ENCODE measurements at places on chromosomes 16 and 17. TPM values are rescaled to one million over a fixed set of nuclear protein-coding genes. Genes with fewer than 3 reads are reported as not detected.

DCUN1D3 gene
- 28.9 TPM for total RNA-seq

- H3K27me3 ChIP-seq = no peaks in the 10 kb centered on the region
- H3K36me3 ChIP-seq = peaks cover 61% of the 10 kb centered on the region
- DNase-seq = no peak
- no peak overlapping the region for H3K27ac ChIP-seq
Measured at GRCh38 chr17:66025551-66025950, 166.4 kb downstream of the CEP112 start.

DNA sequence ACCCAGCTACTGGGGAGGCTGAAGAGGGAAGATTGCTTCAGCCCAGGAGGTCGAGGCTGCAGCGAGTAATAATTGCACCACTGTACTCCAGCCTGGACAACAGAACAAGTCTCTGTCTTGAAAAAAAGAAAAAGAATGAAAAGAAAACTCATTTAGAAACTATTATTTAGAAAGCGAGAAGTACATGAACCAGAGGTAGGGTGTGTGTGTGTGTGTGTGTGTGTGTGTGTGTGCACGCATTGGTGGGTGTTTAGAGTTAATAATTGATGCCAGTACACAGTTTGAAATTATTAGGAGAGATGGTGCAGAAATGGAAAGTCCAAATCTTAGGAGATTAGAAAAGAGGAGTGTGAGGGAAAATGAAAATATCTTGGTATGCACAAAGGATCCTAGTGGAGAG lies 106.6 kb downstream of the MRTFB start:
- no peak for DNase-seq
- no peaks in the 10 kb centered on the region for H3K27me3 ChIP-seq
- H3K4me3 ChIP-seq = no peak overlapping the region

- no peak for DNase-seq
- H3K4me3 ChIP-seq = no peak overlapping the region
- H3K27ac ChIP-seq = no peak overlapping the region
- H3K27me3 ChIP-seq = no peaks in the 10 kb centered on the region
- H3K4me1 ChIP-seq = no peaks in the 10 kb centered on the region
Measured at GRCh38 chr17:45867171-45867570, 22.5 kb downstream of the SPPL2C start.

SPIRE2 gene
- total RNA-seq = 1.1 TPM

DNA sequence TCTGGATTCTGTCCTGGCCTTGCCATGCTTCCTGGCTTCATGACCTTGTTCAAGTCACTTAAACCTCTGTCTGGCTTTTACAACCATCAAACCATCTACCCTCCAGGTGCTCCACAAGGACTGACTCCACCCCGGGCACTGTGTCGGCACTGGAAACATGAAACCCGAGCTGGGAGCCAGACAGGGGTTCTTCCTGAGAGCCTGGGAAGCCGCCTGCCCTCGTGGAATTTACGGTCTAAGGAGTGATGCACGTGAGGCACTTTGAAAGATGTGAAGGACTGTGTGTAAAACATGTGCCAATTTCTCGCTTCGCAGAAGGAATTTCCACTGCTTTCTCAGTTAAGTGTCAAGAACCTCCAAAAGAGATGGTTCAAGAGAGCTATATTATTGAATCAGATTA lies 11.6 kb downstream of the CDK5R1 start:
- H3K27me3 ChIP-seq = no peaks in the 10 kb centered on the region
- H3K27ac ChIP-seq = no peak overlapping the region
- peaks cover 7% of the 10 kb centered on the region for H3K4me1 ChIP-seq
- DNase-seq = no peak
- H3K4me3 ChIP-seq = no peak overlapping the region

DNA sequence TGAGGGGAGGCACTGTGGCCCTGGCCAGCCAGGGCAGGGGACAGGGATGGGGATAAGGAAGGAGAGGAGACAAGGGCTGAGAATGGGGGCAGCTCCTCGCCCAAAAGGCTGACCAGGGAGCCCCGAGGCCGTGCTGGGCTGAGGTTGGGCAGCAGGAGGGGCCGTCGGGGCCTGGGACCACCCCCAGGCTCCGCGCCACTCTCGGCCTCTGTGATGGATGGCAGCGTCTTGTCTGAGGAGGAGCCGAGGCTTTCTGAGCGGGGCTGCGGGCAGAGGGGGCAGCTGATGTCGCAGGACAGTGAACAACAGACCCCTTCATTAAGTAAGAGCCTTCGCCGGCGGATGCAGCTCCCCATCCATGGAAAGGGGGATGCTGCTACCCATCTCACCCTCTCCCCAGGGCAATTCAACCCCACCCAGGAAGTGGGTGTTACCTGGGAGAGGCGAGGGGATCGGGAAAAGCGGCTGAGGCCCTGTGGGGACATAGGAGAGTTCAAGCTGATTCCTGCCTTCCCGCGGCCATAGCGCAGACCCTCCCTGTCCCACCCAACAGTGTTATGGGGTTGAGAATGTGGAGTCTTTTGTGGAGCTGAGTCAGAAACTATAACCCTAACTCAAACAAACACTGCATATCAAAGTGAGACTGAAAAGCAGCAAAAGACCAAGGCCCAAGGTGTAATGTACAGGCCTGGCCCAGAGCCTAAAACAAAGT lies 9.1 kb upstream of the RAB5C start:
- no peaks in the 10 kb centered on the region for H3K36me3 ChIP-seq
- no peak for DNase-seq
- H3K4me3 ChIP-seq = no peak overlapping the region
- no peak overlapping the region for H3K27ac ChIP-seq
- no peaks in the 10 kb centered on the region for H3K27me3 ChIP-seq

All from tibial nerve (tissue), 4 donors.